ENCODE measurements at places on chromosomes 11 and 22. TPM values are rescaled to one million over a fixed set of nuclear protein-coding genes. Genes with fewer than 3 reads are reported as not detected.

The FAM181B gene
- polyA plus RNA-seq = not detected

The P4HA3 gene
- not detected for polyA plus RNA-seq

The SCYL1 gene
- 33.5 TPM for polyA plus RNA-seq

The ZNRD2 gene
- polyA plus RNA-seq = 62.9 TPM

The FHIP1B gene
- 9.3 TPM for polyA plus RNA-seq

The OR51B4 gene
- polyA plus RNA-seq = not detected

The MMP10 gene
- polyA plus RNA-seq = not detected

The TSPAN32 gene
- 96.6 TPM for polyA plus RNA-seq

The FBLN1 gene
- not detected for polyA plus RNA-seq

The OR56A1 gene
- polyA plus RNA-seq = not detected

The MMP13 gene
- polyA plus RNA-seq = not detected

The INPP5J gene
- polyA plus RNA-seq = not detected

The KRTAP5-11 gene
- not detected for polyA plus RNA-seq

The HORMAD2 gene
- not detected for polyA plus RNA-seq

The NPAS4 gene
- not detected for polyA plus RNA-seq

The AIFM3 gene
- polyA plus RNA-seq = 0.53 TPM

The LMO2 gene
- not detected for polyA plus RNA-seq

The SYCE3 gene
- polyA plus RNA-seq = not detected

The ISX gene
- polyA plus RNA-seq = not detected

The KRTAP5-1 gene
- not detected for polyA plus RNA-seq

The APOA1 gene
- polyA plus RNA-seq = 0.29 TPM

The PARVA gene
- not detected for polyA plus RNA-seq

The PIWIL4 gene
- polyA plus RNA-seq = not detected

The PYGM gene
- polyA plus RNA-seq = 0.49 TPM

The CNTF gene
- not detected for polyA plus RNA-seq

The GAL3ST1 gene
- polyA plus RNA-seq = not detected

The NAGA gene
- polyA plus RNA-seq = 11.2 TPM

The EED gene
- polyA plus RNA-seq = 12.1 TPM

The MMP7 gene
- polyA plus RNA-seq = not detected

The ZNF408 gene
- 9.6 TPM for polyA plus RNA-seq

The LTBP3 gene
- 35.0 TPM for polyA plus RNA-seq

The SCUBE1 gene
- polyA plus RNA-seq = not detected
